NCI-H524 (cell line): ENCODE measurements at places on chromosomes 1 and 21.

- peak; percentile 47 for DNase-seq
Observed at GRCh38 chr1:222844411-222844779, 29.6 kb downstream of the DISP1 start.

DNA sequence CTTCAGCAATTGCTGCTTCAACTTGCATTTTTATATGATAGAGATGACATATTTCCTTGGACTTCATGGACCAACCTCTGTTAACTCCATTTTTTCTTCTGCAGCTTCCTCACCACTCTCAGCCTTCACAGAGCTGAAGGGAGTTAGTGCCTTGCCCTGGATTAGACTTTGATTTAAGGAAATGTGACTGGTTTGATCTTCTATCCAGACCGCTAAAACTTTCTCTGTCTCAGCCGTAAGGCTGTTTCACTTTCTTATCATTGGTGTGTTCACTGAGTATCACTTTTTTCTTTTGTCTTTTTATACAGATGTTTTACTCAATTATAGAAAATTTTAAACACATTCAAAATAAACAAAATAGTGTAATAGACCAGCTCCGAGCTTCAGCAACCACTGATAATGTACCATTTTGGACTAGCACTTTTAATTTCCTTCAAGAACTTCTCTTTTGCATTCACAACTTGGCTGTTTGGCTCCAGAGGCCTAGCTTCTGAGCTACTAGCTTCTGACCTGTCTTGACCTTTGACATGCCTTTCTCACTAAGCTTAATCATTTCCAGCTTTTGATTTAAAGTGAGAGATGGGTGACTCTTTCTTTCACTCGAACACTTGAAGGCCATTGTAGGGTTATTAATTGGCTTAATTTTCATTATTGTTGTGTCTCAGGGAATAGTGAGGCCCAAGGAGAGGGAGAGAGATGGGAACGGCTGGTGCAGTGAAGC is 9.3 kb downstream of the NEK7 start:
- DNase-seq = no peak

GRCh38 chr1:47842228-47842919 is 154.8 kb downstream of the TRABD2B start:
- no peak for DNase-seq

GRCh38 chr1:60041783-60042182 is 31.8 kb downstream of the C1orf87 start:
- no peak for DNase-seq

DNA sequence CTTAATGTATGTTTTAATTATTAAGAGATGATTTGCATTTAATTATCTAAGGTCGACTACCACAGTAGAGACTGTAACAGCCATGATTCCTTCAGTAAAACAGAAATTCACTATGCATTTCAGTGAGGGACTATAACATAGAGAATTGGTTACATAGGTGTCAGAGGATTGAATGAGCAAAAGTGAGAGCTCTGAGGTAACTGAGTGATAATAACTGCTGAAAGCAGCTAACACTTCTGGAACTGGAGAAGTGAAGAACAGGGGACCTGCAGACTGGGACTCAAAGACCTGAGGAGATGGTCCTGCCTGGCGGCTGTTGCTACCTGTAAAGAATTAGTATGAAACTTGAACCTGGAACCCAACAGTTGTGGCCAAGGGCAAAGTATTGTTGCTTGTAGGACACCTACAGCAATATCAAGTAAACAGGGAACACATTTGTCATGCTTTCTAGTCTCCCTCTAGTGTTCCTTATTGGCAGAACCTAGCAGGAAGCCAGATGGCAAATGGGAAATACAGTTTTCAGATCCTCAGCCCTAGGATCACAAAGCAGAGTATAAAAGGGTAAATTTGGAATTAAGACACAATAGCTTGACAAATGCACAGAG is 110.6 kb downstream of the HS2ST1 start:
- peak; percentile 64 for DNase-seq

DNA sequence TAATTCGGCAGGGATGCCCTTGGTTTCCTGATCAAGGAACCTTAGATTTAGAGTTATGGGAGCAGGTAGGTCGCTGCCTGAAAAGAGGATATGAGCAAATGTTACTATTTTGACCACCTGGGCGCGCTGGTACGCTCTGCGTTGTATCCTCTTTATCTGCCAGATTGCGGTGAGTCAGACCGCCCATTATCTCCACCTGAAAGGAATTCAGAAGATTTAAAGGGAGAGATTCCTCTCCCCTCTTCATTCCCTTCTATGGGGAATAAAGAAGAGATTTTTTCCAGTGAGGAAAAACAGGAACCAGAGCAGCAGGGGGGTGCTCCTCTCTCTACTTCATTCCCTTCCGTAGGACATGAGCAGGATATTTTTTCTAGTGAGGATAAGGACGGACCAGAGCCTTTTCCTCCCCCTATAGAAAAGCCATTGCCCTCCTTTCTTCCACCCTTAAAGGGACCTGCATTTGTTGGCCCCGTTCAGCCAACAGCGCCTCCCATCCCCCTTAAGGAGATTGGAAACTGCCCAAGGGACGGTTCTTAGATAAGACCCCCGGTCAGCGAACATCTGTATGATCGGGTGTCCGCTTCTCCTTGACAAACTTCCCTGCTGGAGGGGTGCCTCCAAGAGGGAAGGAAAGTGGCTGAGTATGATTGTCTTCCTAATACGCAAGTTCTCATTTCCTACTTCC is 34.1 kb downstream of the CLCA1 start:
- peak; percentile 21 for DNase-seq

GRCh38 chr1:13770743-13771142 is 70.8 kb downstream of the PRDM2 start:
- DNase-seq = no peak
